Fibroblast of skin of left biceps (primary cell): ENCODE measurements at places on chromosomes 6 and 20.

DNA sequence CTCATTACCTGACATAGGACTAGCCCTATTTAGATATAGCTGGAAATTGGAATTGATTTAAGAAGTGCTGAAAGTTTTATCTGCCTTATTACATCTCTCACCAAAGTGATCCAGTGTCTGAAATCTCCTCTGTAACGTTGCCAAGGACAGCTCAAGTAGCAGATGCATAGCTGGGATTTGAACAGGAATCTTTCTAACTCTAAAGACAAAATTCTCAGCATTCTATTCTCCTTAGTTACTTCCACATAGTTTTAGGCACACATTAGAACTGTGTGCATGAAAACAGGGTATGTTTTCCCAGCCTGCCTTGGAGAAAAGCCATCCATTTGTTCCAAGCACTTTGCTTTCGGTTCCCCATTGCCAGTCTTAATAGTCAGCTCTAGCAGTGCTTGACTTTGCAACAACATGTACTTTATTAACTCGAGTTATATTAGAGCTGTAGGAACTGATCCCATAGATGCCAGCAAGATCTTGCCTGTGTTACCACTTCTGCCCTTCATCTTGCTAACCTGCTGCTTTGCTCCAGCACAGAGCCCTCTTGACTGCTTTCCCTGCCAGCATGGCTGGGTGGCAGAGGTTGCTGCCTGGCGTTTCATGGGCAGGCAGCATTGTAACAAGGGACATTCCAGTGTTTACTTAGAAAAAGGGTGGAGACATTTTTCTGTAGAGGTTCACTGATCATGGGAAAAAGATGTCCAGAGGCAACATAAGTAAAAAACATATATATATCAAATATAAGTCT is 56.1 kb upstream of the STMND1 start:
- DNase-seq, result peak; percentile 94

DNA sequence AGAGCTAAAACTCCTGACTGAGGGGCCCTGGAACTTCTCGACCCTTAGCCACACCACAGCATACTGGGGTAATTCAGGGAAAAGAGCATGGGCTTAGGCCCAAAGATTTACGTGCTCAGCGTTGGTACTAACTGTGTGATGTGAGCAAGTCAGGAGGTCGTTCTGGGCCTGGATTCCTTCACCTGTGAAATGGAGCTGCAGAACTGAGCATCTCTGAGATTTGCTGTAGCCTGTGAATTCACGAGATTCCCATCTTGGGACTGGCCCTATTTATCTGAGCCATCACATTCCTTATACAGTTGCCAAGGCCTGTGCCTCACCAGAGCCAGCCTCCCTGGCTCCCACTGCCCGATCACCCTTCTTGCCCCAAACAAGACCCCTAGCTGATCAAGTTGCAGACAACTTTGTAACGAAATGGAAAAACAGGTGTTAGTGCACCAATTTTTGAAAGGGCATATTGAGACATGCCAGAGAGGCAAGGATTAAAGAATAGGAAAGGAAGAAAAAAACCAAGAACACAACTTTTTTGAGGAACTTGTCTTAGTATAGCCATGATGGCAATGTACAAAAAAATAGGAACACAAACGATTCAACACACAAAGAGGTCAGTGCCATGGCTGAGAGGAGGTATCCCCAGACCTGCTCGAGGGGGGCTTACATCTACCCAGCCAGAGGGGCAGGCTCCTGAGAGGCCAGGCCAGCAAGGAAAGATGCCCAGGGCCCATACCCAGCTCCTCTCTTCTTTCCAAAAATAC is 323.0 kb upstream of the JARID2 start:
- no peak for DNase-seq

DNA sequence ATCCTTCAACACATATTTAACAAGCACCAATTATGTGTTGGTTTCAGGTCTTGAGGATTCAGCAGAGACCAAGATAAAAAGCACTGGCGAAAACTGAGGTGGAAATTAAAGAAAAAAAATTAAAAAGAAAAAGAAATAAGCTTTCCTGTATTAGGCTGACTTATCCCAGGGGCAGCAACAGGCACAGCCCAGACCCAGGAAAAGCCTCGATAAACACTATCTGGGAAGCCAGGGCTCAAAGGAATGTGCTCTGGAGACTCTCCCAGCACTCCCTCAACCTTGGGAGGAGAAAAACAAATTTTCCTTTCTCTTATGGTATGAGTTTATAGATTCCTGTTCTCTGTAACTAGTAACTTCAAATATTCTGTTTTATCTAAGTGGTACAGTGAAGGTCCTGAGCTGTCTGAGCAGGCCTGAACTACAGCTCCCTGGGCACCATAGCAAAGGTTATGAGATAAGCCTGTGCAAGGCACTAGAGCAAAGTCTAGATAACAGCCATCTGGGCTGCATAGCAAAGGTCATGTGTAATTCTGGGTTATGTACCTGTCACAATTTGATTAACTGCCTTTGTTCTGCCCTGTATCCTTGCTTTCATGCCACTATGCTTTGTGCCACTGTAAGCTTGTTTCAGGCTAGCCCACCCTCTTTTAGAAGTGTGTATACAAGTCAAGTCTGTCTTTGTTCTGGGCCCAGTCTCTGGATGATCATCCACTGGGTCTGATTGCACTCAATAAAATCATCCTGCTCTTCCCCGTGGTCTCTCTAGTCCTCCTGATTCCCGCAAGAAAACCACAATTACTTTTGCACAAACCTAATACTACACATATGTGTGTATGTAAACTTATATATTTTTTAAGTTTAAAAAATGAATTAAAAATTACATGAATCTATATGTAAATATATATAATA is 54.0 kb downstream of the IL22RA2 start:
- no peak for DNase-seq

- DNase-seq, result no peak
Measured at GRCh38 chr6:27333642-27334040, 21.6 kb upstream of the POM121L2 start.

GRCh38 chr6:16660157-16660497 is 101.1 kb downstream of the ATXN1 start:
- DNase-seq, result no peak

DNA sequence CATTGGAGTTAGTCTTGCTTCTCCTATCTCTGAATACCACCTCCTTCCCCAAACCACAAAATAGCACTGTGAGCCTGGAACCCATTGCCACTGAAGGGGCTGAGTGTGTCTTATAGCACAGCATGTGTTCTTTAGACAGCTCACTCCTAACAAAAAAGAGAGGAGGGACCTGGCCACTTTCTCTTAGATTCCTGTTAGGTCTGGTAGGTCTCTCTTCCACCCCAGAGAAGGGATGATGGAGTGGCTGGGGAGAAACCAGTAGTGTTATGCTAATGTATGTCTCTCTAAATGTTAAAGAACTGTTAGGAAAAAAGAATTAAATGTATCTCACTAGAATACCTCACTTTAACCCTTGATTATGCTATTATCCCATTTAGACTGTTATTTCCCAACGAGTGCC is 340.3 kb downstream of the EPHA7 start:
- no peak for DNase-seq

GRCh38 chr6:41715795-41716515 is 19.5 kb downstream of the TFEB start:
- DNase-seq, result no peak

- DNase-seq, result no peak
Measured at GRCh38 chr20:4775322-4776078, 53.8 kb downstream of the PRND start.

- no peak for DNase-seq
Measured at GRCh38 chr20:52305858-52306257, 114.3 kb upstream of the ZFP64 start.

GRCh38 chr6:32095338-32096086 is 13.6 kb downstream of the TNXB start:
- no peak for DNase-seq

DNA sequence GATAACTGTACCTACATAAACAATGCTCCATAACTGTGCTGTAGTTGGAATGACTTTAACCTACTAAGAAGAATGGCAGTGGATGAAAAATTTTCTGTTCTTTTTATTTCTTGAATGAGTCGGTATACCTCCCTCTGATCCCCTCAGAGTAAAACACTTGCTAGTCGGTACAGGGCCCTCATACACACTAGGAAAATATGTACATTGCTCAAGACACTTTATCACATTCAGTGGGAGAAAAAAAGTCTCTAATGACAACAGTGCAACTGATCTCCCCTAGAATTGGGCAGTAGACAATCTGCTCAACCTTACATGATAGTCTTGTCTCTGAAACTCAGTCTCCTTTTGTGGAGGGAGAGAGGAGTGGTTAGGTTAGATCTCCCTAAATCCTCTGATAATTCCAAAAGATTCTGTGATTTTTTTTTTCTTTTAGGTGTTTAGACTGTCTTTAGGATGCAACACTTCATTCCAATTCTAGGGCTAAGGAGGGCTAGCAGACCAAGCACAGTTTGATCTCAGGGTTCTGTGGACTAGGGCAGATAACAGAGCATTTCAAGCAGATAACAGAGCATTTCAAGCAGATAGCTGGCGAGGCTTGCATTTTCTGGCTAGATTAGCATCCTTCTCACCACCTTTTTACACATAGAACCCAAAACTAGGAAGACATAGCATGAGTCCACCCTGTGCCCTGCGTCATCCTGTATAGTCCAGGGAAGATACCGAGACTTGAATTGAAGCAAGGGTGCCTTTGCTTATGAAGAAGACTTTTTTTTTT is 100.3 kb upstream of the TNFAIP3 start:
- DNase-seq, result no peak

DNA sequence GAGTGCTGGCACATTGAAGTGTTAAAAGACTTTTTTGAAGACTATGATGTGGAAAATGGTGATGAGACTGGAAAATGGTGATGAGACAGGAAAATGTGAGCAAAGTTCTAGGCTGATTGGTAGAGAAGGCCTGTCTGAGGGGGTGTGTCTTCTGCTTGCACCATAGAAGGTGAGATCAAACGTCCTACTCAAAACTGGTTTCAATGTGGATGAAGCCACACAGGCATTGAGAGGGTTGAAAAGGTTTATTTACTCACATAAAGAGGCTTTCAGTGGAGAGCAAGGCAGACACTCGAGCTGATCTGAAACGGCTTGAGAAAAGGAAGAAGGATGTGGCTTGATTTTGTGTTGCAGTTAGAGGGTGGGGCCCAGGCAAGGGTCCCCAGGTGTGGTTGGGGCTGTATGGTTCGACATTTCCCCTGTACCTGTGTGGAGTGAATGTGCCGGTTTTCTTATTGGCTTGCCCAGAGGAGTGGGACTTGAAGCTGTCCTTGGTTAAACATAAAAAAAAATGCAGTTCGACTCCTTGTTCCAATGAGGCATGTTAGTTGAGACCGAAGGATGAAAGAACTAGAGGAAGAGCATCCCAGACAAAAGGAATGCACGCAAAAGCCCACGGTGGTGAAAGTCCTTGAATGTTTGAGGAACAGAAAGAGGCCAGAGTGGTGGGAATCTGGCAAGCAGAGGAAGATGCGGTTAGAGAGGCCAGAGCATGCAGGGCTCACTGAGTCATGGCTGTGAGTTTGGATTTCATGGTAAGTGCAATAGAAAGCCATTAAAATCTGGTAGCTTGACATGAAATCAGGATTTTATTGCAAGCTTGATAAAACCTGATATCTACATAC is 172.3 kb downstream of the EPM2A start:
- DNase-seq, result no peak

DNA sequence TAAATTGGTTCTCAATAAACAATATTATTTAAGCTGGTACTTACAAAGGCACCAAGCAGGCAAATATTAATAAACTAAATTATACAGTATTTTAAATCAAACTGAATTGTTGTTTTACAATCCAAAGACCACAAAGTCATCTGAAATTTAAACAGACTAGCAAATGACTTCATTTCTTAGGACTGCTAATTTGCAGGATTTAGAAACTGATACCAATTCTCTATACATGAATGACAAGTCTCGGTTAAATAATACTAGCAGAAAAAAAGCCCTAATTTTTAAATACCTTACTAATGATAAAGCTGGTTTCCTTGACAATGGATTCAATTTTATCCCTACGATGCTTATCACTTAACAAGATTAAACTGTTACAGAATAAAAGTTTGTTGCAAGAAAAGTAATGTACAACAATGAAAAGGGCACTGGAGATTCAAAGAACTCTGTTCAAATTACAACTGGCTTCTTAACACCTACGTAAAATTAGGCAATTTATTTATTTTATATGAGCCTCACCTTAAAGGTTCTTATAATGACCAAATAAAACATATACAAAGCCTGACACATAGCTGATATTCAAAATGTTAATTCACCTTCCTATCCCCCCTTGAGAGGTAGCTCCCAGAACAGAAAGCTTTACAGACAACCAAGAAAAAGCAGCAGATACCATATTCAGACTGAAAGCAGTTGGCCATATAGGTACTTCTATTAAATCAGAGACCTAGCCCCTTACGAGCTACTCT is 33.1 kb downstream of the HBS1L start:
- no peak for DNase-seq

- no peak for DNase-seq
Measured at GRCh38 chr6:144896289-144896688, 611.2 kb downstream of the UTRN start.

- DNase-seq, result no peak
Measured at GRCh38 chr6:122715725-122716124, 63.8 kb upstream of the FABP7 start.

- DNase-seq, result no peak
Measured at GRCh38 chr6:152170702-152171667, 363.5 kb downstream of the ESR1 start.

DNA sequence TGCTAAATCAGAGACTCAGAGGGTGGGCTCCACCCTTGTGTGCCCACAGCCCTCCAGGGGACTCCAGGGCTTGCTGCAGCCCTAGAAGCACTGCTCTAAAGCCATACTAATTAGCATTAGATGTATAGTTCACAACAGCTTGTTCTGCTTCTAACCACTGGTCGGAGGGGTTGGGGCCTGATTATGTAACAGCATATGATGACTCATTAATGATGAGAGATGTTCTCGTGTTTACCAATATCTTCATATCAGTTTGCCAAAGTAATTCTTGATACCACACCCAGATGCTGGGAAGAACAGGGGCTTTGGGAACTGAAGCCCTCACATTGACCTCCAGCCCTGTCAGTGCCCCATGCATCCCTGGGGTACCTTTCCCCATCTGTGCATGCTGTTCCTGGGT is 104.1 kb upstream of the FOXA2 start:
- no peak for DNase-seq

- DNase-seq, result no peak
Measured at GRCh38 chr6:137795501-137795900, 71.6 kb upstream of the TNFAIP3 start.

DNA sequence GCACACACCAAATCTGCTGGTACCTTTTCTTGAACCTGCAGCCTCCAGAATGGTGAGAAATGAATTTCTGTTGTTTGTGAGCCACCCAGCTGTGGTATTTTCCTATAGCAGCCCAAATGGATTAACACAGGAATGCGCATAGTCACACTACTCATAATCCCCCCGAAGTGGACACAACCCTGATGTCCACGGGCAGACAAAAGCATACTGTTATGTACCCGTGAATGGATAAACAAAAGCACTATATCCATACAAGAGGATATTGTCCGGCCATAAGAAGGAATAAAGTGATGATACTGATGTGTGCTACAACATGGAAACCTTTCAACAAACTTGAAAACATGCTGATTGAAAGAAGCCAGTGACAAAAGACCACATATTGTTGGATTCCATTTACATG is 25.1 kb upstream of the RPP40 start:
- no peak for DNase-seq

DNA sequence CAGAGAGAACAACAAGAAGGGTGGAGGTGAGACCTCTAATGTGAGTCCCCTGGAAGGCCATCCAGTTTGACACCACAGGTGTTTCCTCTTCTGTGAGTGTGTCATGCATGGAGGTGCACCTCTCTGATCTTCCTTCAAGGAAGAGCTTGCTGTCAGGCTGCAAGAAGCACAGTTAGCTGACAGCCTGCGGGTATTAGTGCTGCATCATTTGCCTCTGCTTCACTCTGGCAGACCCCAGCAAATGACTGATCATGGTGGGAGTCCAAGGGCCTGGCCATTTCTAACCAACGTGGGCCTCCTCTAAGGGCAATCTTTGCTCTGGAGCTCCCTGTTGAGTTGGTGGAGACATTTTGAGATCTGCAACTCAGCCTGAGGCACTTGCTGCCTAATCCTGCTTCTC is 206.3 kb downstream of the EPHA7 start:
- no peak for DNase-seq
